Chondrocyte (in vitro differentiated cells): ENCODE measurements at places on chromosomes 6 and 20. TPM values are rescaled to one million over a fixed set of nuclear protein-coding genes. Genes with fewer than 3 reads are reported as not detected.

- H3K27ac ChIP-seq, result no peak overlapping the region
- no peak overlapping the region for H3K4me3 ChIP-seq
- peaks cover 9% of the 10 kb centered on the region for H3K36me3 ChIP-seq
Measured at GRCh38 chr20:36241678-36242077, 5.4 kb downstream of the AAR2 start.

The OR2B6 gene
- total RNA-seq, result not detected in 3 replicates

The SAMD5 gene
- 9.2 to 23.9 TPM (median 9.4 TPM) in 3 replicates for total RNA-seq

The RAET1G gene
- total RNA-seq, result 0.51 to 0.60 TPM (median 0.54 TPM) in 3 replicates

GRCh38 chr6:156634048-156634447, 143.1 kb upstream of the ARID1B start:
- no peaks in the 10 kb centered on the region for H3K36me3 ChIP-seq
- H3K27ac ChIP-seq, result no peak overlapping the region
- H3K27me3 ChIP-seq, result no peaks in the 10 kb centered on the region
- no peaks in the 10 kb centered on the region for H3K4me1 ChIP-seq

- H3K27me3 ChIP-seq, result peaks cover 10% of the 10 kb centered on the region
- H3K4me3 ChIP-seq, result no peak overlapping the region
- peaks cover 8% of the 10 kb centered on the region for H3K4me1 ChIP-seq
Measured at GRCh38 chr6:38796850-38797249, 81.7 kb downstream of the DNAH8 start.

The ZSWIM1 gene
- total RNA-seq, result 7.9 to 11.3 TPM (median 8.1 TPM) in 3 replicates

The LAMA5 gene
- total RNA-seq, result 156 to 368 TPM (median 355 TPM) in 3 replicates

DNA sequence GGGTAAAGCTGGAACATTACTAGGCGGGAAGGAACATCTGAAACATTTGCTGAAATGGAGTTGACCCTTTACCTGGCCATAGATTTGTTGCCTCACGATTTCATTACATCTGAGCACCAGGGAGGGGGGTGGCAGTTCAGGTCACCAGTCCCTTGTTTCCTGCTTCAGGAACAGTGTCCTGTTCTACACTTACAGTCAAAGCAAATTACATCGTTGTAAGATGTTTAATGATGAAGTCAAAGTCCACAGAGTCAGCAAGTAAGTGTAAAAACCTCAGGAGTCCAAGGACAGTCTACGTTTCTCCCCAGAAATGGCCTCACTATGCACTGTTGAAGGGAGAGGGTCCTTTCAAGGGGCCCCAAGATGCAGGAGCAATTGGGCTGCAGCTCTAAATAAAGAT, 8.9 kb upstream of the MICB start:
- peaks cover 30% of the 10 kb centered on the region for H3K4me1 ChIP-seq
- no peak for DNase-seq
- H3K4me3 ChIP-seq, result no peak overlapping the region
- no peak overlapping the region for H3K27ac ChIP-seq
- H3K36me3 ChIP-seq, result no peaks in the 10 kb centered on the region

GRCh38 chr6:17714879-17715851, 8.4 kb upstream of the NUP153 start:
- H3K27me3 ChIP-seq, result no peaks in the 10 kb centered on the region
- H3K4me3 ChIP-seq, result no peak overlapping the region
- DNase-seq, result no peak
- H3K36me3 ChIP-seq, result no peaks in the 10 kb centered on the region

DNA sequence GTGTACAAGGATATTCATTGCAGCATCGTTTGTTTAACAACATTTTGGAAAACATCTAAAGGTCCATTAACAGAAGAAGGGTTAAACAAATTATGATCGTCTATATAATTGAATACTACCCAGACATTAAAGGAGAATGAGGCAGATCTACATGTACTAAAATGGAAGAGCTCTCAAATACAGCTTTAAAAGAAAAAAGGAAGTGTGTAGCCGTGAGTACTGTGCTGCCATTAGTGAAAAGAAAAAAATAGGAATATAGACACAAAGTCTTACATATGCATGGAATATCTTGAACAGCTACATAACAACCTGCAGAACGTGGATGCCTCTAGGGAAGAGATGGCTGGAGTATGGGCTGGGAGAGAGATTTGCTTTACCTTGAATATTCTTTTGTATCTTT, 37.9 kb downstream of the PRDM1 start:
- H3K27me3 ChIP-seq, result peaks cover 2% of the 10 kb centered on the region
- H3K36me3 ChIP-seq, result no peaks in the 10 kb centered on the region
- no peak overlapping the region for H3K27ac ChIP-seq
- H3K4me3 ChIP-seq, result no peak overlapping the region
- no peak for DNase-seq

DNA sequence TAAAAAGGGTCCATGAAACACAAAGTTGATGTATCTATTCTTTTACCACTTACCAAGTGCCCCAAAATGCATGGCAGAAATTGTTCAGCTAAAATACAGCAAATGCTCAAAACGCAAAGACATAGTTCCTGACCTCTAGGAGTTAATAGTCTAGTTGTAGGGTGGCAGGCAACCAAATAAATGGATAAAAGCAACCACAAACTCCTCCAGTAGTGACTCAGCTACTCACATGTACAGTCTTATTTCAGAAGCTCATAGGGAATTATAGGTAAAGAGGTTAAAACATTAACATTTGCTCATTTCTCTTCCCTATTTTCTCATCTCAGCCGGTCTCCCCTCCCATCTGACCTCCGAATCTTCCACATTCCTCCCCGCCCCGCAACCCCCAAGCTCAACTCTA, 143.9 kb upstream of the INSM1 start:
- no peaks in the 10 kb centered on the region for H3K36me3 ChIP-seq
- no peak overlapping the region for H3K27ac ChIP-seq
- H3K4me3 ChIP-seq, result no peak overlapping the region
- peaks cover 8% of the 10 kb centered on the region for H3K27me3 ChIP-seq
- DNase-seq, result no peak

DNA sequence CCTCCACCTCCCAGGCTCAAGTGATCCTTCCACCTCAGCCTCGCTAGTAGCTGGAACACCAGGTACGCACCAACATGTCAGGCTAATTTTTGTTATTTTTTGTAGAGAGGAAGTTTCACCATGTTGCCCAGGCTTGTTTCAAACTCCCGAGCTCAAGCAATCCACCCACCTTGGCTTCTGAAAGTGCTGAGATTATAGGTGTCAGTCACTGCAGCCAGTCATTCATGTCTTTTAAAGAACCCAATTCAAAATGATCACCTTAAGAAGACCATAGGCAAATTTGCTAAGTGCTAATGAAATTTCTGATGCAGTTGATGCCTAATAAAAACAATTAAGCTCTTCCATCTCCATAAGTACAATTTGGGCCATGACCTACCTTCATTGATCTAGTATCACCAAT, 2.6 kb upstream of the VNN2 start:
- H3K27ac ChIP-seq, result no peak overlapping the region
- no peak for DNase-seq
- H3K4me3 ChIP-seq, result no peak overlapping the region
- peaks cover 15% of the 10 kb centered on the region for H3K4me1 ChIP-seq
- H3K36me3 ChIP-seq, result no peaks in the 10 kb centered on the region
- peaks cover 2% of the 10 kb centered on the region for H3K27me3 ChIP-seq

GRCh38 chr20:34143951-34144350, 31.9 kb upstream of the EIF2S2 start:
- no peak overlapping the region for H3K27ac ChIP-seq
- peaks cover 2% of the 10 kb centered on the region for H3K36me3 ChIP-seq
- H3K4me1 ChIP-seq, result peaks cover 5% of the 10 kb centered on the region

DNA sequence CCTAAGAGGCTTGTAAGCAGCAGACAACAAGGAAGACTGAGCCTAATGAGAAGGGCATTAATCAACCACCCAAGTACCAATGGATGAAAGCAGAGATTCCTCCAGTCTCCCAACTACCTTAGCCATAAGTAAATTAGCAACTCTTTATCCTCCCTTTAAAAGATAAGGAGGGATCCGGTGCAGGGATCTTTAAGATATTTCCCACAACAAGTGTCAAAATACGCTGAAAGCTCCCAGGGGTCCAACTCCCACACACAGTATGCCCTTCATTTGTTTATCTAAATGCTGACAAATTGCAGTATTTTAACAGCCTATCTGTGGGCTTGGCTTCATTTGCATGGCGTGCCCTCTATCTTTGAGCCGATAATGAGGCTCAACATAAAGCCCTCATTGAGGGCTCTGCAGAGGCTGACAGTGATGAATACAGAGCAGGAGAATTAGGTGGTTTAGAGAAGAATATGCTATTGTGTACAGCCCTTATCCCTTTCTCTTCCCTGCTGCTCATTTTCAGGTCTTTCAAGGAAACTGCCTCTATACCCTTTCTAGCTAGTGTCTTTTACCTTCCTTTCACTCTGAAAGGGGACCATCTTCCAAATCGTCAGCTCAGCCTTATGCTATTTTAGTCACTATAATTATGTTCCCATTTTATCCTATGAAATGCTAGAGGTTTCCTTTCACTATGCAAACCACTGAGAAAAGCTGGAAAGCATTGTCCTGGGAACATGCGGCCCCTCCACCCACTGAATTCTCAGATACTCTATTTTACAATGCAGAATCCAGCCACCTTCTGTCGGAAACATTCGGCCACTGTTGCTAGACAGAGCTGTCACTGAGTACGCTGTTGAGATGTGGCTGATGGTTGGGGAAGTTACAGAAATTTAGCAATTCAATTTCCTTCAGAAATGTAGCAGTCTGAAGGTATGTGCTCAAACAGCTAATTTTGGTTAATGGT, 575.2 kb upstream of the JAG1 start:
- H3K4me1 ChIP-seq, result peaks cover 19% of the 10 kb centered on the region
- no peak for DNase-seq
- no peaks in the 10 kb centered on the region for H3K27me3 ChIP-seq
- H3K4me3 ChIP-seq, result no peak overlapping the region
- no peaks in the 10 kb centered on the region for H3K36me3 ChIP-seq

GRCh38 chr6:326896-327537, 34.7 kb downstream of the DUSP22 start:
- H3K4me1 ChIP-seq, result no peaks in the 10 kb centered on the region
- no peaks in the 10 kb centered on the region for H3K27me3 ChIP-seq
- DNase-seq, result no peak
- no peak overlapping the region for H3K4me3 ChIP-seq

GRCh38 chr6:168468045-168468444, 27.1 kb downstream of the SMOC2 start:
- H3K27ac ChIP-seq, result no peak overlapping the region
- H3K4me1 ChIP-seq, result peaks cover 11% of the 10 kb centered on the region
- peaks cover 13% of the 10 kb centered on the region for H3K36me3 ChIP-seq
- no peak for DNase-seq
- H3K27me3 ChIP-seq, result peaks cover 9% of the 10 kb centered on the region

DNA sequence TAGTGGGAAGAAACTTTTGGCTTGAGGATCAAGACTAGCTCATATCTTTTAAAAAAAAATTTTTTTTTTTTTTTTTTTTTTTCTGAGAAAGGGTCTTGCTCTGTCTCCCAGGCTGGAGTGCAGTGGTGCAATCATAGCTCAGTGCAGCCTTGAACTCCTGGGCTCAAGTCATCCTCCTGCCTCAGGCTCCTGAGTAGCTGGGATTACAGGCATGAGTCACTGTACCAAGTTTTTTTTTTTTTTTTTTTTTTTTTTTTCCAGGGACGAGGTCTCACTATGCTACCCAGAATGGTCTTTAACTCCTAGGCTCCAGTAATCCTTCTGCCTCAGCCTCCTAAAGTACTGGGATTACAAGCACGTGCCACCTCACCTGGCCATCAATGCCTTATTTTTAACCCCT, 27.9 kb downstream of the GCLC start:
- H3K36me3 ChIP-seq, result peaks cover 14% of the 10 kb centered on the region
- no peaks in the 10 kb centered on the region for H3K27me3 ChIP-seq
- DNase-seq, result no peak

- H3K4me1 ChIP-seq, result peaks cover 52% of the 10 kb centered on the region
- peak overlapping the region; percentile 50 for H3K27ac ChIP-seq
- H3K36me3 ChIP-seq, result peaks cover 8% of the 10 kb centered on the region
- H3K27me3 ChIP-seq, result no peaks in the 10 kb centered on the region
- DNase-seq, result no peak
Measured at GRCh38 chr6:35028781-35029769, 112.1 kb downstream of the TCP11 start.

GRCh38 chr6:148316308-148316707, 26.3 kb upstream of the SASH1 start:
- peaks cover 6% of the 10 kb centered on the region for H3K36me3 ChIP-seq
- no peak for DNase-seq
- H3K4me1 ChIP-seq, result peaks cover 51% of the 10 kb centered on the region
- H3K27ac ChIP-seq, result no peak overlapping the region

The COL21A1 gene
- 68.9 to 173 TPM (median 76.2 TPM) in 3 replicates for total RNA-seq

DNA sequence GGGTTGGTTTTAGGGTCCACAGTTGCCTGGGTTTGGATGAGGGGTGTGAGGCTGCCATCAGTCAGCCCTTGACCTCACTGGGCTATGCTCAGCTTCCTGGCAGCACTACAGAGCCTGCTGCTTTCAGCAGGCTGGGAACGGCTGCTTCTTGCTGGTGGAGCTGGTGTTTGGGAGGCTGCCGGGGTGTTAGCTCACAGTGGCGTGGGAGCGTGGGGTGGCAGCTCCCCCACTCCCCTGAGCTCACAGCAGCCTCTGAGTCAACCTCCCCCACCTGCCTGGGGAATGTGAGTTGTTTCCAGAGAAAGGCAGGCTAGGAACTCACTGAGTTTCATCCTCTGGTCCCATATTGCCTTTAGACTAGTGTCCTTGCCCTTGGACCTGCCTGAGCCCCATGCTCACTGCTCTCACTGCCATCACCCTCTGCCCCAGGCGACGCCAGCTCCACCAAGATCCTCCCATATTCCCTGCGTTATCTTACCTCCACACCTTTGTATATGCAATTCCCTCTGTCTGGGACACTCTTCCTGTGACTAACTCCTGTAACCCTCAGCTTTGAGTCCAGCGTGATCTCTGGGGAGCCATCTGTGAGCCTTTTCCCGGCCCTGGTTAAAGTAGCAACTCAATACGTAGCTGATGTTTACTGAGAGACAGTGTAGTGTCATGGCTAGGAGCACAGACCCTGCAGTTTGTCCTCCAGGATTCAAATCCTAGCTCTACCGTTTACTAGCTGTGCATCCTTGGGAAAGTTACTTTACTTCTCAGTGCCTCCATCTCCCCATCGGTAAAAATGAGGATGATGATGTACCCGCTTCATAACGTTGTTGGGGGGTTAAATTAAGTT, 34.8 kb downstream of the PPP1R16B start:
- no peak overlapping the region for H3K4me3 ChIP-seq
- H3K36me3 ChIP-seq, result no peaks in the 10 kb centered on the region
- H3K27ac ChIP-seq, result no peak overlapping the region
- no peaks in the 10 kb centered on the region for H3K4me1 ChIP-seq
- H3K27me3 ChIP-seq, result peaks cover 32% of the 10 kb centered on the region
- DNase-seq, result no peak

GRCh38 chr20:3964719-3965118, 50.6 kb downstream of the RNF24 start:
- no peaks in the 10 kb centered on the region for H3K4me1 ChIP-seq
- no peak overlapping the region for H3K27ac ChIP-seq
- no peak for DNase-seq
- H3K27me3 ChIP-seq, result no peaks in the 10 kb centered on the region
- peaks cover 6% of the 10 kb centered on the region for H3K36me3 ChIP-seq

- peaks cover 25% of the 10 kb centered on the region for H3K4me1 ChIP-seq
- H3K27me3 ChIP-seq, result no peaks in the 10 kb centered on the region
- DNase-seq, result no peak
- H3K36me3 ChIP-seq, result no peaks in the 10 kb centered on the region
- no peak overlapping the region for H3K4me3 ChIP-seq
Measured at GRCh38 chr6:90253631-90254030, 43.0 kb downstream of the BACH2 start.

GRCh38 chr6:149642829-149643580, 5.5 kb downstream of the KATNA1 start:
- H3K27ac ChIP-seq, result no peak overlapping the region
- no peaks in the 10 kb centered on the region for H3K27me3 ChIP-seq
- DNase-seq, result no peak
- H3K4me3 ChIP-seq, result no peak overlapping the region
- H3K36me3 ChIP-seq, result peaks cover 4% of the 10 kb centered on the region

GRCh38 chr20:878511-879307, 37.4 kb downstream of the ANGPT4 start:
- H3K4me3 ChIP-seq, result no peak overlapping the region
- no peaks in the 10 kb centered on the region for H3K36me3 ChIP-seq
- no peak for DNase-seq
